ENCODE measurements at places on chromosomes 4 and X.

DNA sequence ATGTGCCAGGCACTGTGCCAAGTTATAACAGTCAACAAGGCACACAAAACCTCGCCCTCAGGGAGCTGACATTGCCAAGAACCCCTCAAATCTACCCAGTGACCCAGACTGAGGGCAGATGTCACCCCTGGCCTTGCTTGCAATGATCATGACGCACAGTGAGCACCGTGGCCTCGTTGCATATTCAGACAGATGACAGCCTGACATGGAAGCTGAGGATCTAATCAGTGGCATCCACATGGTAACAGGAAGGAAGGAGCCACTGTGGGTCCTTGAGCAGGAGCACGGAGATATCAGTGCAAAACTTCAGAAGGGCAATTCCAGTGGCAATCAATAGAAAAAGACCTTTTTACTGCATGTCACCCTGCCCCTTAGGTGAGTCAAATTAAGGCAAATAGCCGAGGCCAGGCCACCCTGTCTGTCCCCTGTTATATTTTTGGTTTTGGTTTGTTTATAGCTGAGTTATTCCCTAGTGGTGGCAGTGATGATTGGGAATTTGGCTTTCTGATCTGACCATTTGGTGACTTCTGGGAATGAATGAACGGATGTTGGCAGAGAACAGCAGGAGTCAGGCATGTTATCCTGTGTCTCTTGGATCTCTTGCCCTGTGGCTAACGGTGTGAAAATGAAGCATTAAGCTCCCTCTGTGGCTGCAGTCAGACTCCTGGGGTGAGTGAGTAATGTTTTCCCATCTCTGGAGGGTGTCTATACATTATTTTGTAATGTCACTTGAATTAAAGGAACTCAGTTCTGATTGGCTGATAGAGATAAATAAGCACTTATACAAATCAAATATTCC is 20.4 kb downstream of the WDR13 start:
- DNase-seq, result no peak

GRCh38 chr4:16884673-16885460 is 13.6 kb downstream of the LDB2 start:
- DNase-seq, result no peak

DNA sequence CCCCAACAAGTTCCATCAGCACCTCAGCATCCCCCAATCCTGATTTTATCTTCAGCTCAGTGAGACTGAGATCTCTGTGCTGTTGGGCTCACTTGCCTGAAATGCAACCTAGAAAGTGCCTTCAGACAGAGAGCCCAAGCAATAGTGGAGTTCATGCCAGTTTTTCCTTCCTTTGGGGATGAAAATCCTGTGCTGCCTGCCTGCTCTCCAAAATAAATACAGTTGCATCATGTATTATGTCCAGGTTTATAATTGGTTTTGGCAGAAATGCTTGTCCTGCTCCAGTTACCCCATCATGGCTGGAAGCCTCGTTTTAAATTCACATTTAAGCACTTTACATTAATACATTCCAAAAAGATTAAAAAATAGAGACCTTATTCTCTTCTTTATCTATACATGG is 1865.5 kb upstream of the TENM3 start:
- no peak for DNase-seq

- DNase-seq, result no peak
These were observed 60.5 kb upstream of the UGT8 start for GRCh38 chr4:114538012-114538617.

GRCh38 chr4:87865960-87866598 is 33.3 kb downstream of the MEPE start:
- no peak for DNase-seq

- DNase-seq, result no peak
These were observed 1.1 kb downstream of the LRBA start for GRCh38 chr4:151013944-151014343.

DNA sequence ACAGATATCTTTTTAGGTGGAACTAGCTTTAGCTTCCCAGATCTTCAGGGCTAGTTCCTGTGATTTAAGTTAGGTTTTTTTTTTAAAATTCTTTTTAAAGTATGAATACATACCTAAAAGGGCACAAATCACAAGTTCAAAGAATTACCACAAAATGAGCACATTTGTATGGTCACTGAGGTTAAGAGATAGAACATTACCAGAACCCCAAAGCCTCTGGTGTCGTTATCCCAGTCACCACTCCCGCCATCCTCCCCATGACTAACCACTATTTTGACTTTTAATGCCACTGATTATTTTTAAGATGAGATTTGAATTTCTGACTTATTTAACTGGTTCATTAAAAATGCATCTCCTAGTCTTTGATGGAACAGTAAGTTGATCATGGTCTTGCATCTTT is 5.4 kb downstream of the PGK1 start:
- no peak for DNase-seq

DNA sequence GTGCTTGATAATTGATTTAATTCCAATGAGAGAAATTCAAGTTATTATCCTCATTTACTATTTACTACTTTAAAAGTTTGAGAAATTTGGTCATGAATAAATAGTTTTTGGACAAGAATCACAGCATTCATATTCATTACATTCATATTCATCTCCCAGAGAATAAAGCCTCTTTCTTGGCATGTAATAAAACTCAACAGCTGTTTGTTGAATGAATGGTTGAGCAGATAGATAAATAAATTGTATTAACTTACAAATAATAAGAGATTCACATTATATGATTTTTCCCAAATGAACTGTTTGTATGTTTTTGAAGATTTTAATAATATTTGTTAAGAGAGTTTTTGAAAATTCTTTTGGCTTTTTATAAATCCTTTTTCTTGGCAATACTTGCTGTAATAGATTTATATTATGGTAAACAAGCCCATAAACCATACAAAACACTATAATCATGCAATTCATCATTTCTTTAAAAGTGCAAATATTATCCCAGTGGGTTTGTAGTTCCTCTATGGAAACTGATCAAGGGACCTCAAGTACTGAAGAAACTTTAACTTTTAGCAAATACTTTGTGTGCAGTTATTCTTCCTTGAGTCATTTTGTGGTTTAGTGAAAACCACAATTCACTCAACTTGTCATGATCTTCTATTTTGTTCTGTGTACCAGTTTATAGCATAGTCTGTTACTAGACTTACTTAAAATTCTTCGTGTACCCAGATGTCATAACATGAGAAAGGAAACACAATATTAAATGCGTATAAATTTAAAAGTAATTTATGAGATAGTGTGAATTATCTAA is 371.8 kb downstream of the ADGRL3 start:
- DNase-seq, result no peak

- no peak for DNase-seq
These were observed 12.5 kb downstream of the KLHL15 start for GRCh38 chrX:24014388-24015018.

DNA sequence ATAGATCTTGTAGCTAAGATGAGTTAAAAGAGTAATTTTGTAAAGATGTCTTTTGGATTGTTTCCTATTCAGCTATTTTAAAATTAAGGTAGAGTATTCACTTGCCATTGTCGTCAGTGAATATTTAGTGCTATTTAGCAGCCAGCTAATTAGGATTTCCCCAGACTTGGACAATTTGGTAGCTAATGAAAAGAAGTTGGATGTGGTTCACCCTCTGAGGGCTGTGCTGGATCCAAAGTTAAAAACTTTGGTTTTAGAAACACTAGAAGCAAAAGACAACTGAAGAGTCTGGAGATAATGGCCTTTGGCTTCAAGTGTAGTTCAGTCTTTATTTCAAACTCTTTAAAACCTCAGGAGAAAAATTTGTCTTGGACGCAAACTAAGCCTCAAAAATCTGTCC is 41.3 kb downstream of the ATG4A start:
- DNase-seq, result no peak

DNA sequence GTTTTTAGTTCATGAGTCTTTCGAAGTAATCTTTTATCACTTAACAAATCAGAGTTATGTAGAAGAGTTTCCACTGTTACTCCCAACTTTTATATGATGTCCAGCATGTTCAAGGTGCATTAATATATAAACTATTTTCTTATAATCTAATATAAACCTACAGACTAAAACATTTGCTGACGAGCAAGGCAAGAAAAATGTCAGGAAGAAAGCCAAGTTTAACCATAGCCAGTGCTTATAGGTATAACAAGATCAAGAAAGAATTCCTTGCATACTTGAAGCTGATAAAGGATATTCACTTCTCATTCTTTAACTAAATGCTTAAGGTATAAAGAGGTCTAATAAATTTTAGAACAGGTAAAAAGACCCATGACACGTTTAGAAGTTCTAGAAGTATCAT is 167.7 kb downstream of the NPNT start:
- no peak for DNase-seq

- DNase-seq, result no peak
These were observed 38.6 kb downstream of the NPY5R start for GRCh38 chr4:163382178-163382869.

GRCh38 chr4:47531241-47531953 is 46.3 kb downstream of the ATP10D start:
- no peak for DNase-seq

DNA sequence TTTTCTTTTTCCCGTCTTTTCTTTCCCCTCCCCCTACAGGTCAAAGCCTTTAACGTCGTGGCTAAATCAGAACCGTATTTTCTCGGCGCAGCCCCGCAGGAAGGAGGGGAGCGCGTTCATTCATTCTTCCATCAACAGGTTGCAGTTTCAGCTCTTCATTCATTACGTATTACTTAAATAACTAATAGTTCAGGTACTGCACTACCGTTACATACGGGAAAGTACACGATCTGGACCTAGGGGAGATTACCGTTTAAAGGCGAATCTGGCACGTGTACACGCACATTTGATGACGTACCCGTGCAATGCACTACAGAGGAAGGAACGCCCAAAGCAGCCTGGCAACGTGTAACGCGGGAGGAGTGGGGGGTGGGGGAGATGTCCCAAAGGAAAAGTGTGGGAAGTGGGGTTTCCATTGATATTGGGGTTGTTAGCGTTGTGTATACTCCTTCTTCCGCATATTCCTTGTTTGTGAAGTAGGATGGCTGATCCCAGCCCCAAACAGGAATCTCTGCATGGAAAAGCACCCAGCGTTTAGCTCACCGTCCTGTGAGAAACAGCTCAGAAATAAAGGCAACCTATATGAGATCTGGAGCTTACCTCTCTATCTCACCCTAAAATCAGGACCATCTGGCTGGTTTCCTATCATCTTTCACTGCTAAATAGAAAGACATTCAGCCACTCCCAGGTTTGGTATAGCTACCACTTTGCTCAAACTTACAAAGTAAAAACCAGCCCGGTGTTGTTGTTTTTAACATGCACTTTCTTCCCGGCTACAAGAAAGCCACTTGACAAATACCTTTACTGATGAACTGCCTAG is 585 bp upstream of the SEC24D start:
- DNase-seq, result peak; percentile 7

GRCh38 chrX:6448003-6448402 is 86.9 kb downstream of the VCX3A start:
- no peak for DNase-seq

DNA sequence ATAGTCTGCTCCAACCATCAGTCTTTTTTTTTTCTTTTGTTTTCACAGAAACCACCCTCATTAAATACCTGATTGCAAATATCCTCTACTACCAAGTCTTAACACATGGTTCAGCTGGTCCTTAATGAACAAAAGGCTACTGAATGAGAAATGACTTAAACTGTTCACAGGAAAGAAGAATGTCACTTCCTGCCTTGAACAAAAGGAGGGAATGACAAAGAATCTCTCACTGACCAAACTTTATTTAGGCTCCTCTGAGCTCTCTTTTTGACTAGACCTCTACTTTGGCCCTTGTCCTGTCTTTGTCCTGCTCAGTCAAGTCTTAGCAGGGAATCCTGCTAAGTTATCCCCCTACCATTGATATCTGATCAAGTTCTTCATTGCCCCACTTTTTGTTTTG is 31.8 kb upstream of the GJB1 start:
- DNase-seq, result no peak

- DNase-seq, result no peak
These were observed 92.3 kb downstream of the BCOR start for GRCh38 chrX:40005292-40006011.

- DNase-seq, result no peak
These were observed 486.6 kb upstream of the TENM3 start for GRCh38 chr4:181756451-181757095.

DNA sequence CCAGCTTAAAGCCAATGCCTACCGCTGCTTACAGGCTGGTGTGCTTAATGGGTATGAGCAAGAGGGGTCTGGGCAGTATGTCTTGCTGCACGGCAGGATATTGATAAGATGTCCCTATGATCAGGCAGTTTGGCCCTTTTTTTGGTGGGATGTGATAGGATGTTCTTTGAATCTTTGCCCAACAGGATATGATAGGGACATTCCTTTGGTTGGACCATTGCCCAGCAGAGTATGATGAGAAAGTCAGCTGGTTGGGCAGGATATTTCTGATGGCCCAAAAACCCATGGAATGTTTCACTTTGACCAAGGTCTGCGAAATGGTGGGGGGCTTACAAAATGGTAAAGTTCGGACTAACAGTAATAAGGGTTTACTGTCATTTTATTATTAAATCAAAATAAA is 1060.6 kb downstream of the STIM2 start:
- no peak for DNase-seq

DNA sequence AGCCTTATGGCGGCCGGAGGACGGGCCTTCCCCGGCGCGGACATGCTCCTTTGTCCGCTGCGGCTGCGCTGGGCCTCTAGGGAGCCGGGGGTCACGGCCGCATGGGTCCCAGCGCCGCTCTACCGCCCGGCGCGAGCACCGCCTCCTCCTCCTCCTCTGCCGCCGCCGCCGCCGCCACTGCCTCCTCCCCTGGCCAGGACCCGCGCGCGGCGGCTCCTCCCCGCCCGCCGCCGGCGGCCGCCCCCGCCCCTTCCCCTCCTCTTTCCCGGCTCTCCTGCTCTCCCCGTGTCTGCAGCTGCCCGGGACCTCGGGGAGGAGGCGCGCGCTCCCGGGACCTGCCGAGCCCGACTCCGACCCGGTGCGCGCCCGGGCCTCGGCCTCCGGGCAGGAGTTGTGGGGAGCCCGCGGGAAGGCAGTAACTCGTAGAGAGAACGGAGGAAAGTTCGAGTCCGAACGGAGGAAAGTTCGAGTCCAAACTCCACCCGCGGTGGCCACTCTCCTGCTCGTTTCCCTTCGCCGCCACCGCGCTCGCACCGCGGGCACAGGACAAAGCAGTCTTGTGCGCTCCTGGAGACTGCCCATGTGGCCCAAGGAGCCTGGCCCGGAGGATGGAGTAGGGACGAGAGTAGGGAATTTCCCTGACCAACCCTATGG is at the start of gene ADGRA3:
TSS of gene ADGRA3 (minus strand) at position 179 of the 654 bp plus-strand sequence. CDS start 282 bp downstream, outside the sequence.
- DNase-seq, result peak; percentile 22

GRCh38 chrX:2430265-2430825 is 70.4 kb downstream of the DHRSX start:
- no peak for DNase-seq

DNA sequence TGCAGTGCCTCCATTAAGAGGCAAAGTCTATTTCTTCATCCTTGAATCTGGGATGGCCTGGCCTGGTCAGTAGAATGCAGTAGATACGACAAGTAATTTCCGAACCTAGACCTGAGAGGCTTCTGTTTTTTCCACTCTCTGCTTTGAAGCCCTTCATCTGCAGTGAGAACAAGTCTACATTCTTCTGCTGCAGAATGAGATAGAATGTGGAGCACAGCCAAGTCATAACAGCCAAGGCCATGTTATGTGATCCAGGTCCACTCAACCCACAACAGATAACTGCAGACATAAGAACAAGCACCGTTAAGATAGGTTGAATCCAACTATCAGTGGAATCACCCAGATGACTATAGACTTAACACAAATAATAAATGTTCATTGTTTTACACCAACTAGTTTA is 1297.7 kb downstream of the C4orf33 start:
- peak; percentile 10 for DNase-seq

GRCh38 chrX:71098302-71098701 is 2.7 kb downstream of the FOXO4 start:
- DNase-seq, result no peak

GRCh38 chrX:19682712-19683331 is 167.5 kb upstream of the MAP3K15 start:
- DNase-seq, result no peak

- DNase-seq, result no peak
These were observed 59.6 kb upstream of the RASSF6 start for GRCh38 chr4:73679836-73680235.

Measured in NCI-H2029 (cell line).